NCI-H1436 treated with DMSO at 0.1 percent for 48 hours (cell line): ENCODE measurements at places on chromosomes 16 and 17.
A peak's percentile ranks its signal among the peaks of the same experiment; 100 is the strongest.

DNA sequence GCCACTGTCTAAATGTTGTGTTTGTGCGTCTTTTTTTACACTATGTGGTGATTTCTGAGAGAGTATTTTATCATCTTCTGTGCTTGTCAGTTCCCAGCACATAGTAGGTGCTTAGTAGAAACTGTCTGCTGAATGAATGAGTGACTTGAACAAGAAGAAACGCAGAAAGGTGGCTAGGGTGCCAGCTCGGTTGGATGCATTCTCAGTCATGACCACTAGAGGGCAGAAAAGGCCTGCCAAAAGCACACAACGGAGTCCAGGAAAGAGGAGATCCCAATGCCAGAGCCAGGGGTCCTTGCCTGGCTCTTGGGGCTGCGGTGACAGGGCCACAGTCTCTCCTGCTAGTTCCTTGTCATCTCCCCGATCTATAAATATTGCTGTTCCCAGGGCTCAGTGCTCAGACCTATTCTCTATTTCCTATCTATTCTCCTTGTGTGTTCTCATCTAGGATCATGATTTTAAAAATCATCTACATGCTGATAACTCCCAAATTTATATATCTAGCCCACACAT lies 57.3 kb upstream of the CCL1 start:
- no peak for DNase-seq

GRCh38 chr17:75666959-75667790 lies at the start of the genes RECQL5 and SAP30BP:
Gene RECQL5 (minus strand): TSS chr17:75667154. CDS start chr17:75666557, 597 bp downstream.
Gene SAP30BP (plus strand): TSS chr17:75667338. CDS start chr17:75667373, 35 bp downstream.
- peak; percentile 97 for DNase-seq

DNA sequence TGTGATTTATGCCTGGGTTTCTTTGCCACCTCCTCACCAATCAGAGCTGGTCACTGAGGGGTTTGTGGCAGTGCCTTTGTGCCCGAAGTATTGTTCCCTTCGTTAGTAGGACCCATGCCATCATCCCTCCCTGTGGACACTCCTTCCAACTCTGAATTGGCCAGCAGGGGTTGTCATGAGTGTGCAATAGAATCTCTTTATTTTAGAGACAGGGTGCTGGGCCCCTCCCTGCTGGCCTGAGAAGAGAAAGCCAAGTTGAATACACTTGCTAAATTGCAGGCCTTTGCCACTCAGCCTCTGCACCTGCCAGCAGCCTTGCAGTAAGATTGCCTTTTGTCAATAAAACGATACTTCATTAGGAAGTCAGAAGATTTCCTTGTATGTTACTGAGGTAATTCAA lies 40.7 kb upstream of the SLC12A3 start:
- DNase-seq: no peak

GRCh38 chr17:69870091-69870530 lies 204.9 kb upstream of the KCNJ16 start:
- no peak for DNase-seq

GRCh38 chr17:58329035-58329809 lies 627 bp upstream of the TSPOAP1 start:
- DNase-seq: no peak

DNA sequence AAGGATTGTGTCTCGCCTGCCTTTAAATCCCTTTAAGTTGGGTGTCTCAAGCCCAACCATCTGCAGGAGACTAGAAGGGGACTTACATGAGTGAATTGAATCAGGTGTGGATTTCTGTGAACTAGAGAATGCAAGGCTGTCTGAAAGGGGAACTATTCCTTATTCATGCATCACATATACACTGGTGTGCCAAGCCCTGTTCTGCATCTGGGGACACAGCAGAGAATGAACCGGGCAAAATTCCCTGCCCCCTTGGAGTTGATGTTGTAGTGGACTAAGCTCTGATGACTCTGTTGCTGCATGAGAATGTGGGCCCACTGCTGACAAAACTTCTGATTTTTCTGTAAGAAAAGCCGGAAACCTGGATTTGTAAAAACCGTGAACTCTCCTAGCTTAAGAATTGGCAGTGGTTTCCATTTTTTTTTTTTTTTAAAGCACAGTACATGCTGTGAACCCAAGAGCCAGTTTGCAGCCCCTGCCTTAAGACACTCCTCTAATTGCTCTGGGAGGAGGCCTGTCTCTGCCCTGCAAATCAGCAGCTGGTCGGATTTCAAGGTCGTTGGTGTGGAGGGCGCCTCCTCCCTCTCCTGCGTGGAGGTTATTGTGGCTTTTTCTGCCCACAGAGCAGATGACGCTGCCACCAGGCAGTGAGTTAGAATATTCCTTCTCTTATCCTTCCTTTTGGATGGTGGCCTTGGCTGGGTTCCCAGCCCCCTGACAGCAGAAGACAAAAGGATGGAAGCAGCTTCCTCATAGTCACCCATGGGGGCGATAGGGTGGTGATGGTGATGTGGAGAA lies 131.0 kb downstream of the PRKCB start:
- no peak for DNase-seq

DNA sequence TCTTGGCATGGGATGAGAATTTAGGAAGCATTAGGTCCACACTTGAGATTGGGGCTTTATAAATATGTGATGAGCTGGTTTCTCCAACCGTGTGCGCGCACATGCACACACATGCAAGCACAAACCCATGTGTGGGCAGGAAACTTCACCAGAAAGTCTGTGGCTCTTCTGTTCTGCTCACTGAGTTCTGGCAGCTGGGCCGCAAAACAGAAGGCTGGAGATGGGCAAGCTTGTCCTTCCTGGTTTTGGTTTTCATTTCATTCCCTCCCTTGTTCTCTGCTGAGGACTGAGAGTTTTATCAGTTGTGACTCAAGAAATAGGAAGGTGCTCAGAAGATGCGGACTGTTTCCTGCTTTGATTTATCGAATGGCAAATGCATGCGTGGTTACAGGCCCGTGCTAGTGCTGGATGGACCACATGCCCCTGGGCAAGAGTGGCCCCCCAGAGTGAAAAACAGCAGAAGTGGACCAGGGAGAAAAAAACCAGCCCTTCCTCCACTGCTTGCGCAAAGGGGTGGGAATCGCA lies 14.1 kb downstream of the MAP3K14 start:
- no peak for DNase-seq

DNA sequence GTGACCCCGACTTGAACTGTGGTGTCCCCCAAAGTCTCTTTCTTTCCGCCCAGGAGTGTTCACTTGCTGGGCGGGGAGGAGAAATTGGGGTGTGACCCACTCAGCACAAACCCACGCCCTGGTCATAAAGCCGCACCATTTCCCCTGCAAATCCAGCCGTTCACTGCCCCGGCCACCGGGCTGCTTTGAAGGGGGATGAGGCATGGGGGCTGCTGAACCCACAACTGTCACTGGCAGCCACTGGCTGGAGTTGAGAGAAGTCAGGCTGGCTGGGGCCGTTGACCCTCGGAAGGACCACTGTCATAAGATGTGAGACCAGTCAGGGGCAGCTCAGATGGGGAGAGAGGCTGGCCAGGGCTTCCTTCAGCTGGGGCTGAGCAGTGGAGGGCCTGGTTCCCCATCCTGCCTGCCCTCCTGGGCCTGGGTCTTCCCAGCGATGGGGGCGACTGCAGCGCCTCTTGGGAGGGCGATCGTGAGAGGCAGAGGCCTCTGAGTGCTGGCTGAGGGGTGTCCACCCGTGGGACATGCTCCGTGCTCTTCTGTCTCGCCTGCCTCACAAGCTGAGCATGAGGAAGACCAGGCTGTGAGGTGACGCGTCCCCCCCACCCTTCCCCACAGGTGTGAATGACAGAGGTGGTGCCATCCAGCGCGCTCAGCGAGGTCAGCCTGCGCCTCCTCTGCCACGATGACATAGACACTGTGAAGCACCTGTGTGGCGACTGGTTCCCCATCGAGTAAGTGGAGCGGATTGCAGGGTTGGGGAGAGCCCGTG lies 19.5 kb downstream of the C16orf90 start:
- DNase-seq: no peak

- no peak for DNase-seq
Measured at GRCh38 chr17:78172249-78173051, 4.1 kb downstream of the SYNGR2 start.

DNA sequence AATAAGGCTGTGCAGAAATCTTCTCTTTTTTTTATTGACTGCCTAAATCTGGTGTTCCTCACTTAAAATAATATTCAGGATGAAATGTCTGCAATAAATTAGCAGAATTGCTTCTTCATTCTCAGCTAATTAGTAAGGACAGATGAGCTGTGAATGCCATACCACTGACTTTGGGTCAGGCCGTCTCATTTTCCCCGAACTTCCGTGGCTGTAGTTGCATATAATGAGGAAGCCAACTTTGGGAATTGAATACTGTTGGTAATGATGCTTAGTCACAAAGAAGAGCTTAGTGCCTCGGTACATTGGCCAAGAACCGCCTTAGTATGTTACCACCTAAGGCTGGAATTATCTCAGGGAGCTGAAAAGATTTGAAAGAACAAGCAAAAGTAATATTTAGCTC lies 47.6 kb downstream of the NUP93 start:
- no peak for DNase-seq

DNA sequence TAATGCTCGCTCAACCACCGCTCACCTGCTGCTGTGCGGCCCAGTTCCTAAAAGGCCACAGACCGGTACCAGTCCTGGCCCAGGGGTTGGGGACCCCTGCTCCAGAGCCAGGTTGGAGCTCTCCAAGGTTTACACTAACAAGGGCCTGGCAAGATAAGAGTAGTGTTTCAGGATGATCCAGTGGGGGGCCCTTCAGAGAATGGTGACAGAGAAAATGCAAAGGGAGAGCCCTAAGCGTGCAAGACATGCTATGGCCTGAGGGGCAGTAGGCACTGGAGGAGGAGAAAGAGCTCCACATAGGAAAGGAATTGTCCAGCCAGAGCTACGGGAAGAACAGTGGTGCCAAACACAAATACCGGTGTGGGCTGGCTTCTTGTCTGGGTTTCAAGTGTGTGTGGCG lies 233.4 kb downstream of the STX8 start:
- no peak for DNase-seq

DNA sequence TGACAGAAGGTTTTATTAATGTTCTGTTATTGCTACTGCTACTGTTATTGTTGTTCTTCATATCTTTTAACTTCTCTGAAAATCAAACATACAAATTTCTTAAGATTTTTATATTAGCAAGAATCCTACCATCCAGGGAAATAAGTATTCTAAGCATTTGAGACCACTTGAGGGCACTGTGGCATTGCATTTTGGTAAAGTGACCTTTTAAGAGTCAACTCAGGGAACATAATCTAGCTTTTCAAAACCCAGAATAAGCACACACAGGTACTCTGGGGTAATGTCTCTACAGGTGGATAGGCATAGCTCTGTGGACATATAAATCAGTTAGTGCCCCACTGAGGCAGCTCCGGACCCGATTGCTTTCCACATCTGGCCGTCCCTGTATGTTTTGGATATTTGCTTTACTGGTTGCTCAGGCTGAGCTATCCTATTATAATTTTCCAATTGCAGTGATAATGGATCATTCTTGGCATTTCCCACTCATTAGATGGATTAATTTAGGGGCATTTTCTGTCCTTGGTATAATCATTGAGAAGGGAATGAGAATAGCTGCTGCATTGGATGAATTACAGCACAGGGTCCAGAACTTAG lies 1425.1 kb upstream of the CDH8 start:
- no peak for DNase-seq

DNA sequence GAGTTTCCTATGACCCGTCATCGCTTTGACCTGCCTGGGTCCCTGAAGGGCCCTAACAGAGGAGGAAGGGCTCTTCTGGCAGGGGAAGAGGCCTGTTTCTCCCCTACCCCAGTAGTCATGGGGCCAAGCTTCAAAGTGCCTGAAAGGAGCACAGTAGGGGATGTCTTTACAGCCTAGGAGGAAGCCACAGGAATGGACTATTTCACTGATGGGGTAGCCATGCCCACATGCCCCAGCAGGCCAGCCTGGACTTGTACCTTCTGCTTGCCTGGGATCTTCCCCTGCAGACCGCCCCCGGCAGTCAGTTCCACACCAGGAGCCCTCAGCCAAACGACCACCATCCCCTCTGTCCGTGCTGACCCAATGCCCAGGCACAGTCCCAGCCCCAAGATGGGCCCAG lies 41.8 kb upstream of the PEMT start:
- DNase-seq: no peak

- no peak for DNase-seq
Measured at GRCh38 chr17:56434610-56435009, 158.9 kb upstream of the NOG start.

DNA sequence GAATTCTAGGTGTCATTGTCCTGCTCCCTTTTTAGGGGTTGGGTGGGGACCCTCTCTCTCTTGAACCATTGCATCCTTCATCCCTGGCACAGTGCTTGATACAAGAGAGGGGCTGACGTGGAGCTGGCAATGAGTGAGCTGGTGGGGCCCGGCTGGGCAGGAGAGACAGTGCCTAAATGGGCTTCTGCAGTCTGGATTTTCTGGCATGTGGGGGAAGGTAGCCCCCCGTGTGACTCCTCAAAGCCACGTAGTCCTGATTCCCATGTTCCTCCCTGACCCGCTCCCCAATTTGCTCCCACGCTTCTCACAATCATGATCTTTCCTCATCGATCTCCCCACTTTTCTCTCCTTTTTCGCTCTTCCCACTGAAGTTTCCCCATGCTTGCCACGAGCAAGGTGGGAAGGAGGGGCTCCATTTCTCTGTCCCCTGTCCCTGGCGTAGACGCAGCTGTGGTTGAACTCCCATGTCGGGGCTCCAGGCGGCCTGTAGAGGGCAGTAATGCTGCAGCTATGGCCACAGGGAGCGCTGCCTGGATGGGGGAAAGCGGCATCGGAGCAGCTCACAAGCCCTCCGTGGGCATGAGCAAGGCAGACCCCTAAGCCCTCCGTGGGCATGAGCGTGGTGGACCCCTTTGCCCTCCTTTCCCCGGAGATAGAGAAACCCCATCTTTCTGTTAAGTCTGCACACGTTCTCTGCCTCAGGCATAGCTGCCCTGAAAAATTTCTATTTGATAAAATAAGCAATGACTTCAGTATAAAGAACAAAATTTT lies 47.5 kb downstream of the HAPSTR1 start:
- DNase-seq: no peak

GRCh38 chr16:75402159-75402820 lies 31.0 kb downstream of the CFDP1 start:
- DNase-seq: no peak

DNA sequence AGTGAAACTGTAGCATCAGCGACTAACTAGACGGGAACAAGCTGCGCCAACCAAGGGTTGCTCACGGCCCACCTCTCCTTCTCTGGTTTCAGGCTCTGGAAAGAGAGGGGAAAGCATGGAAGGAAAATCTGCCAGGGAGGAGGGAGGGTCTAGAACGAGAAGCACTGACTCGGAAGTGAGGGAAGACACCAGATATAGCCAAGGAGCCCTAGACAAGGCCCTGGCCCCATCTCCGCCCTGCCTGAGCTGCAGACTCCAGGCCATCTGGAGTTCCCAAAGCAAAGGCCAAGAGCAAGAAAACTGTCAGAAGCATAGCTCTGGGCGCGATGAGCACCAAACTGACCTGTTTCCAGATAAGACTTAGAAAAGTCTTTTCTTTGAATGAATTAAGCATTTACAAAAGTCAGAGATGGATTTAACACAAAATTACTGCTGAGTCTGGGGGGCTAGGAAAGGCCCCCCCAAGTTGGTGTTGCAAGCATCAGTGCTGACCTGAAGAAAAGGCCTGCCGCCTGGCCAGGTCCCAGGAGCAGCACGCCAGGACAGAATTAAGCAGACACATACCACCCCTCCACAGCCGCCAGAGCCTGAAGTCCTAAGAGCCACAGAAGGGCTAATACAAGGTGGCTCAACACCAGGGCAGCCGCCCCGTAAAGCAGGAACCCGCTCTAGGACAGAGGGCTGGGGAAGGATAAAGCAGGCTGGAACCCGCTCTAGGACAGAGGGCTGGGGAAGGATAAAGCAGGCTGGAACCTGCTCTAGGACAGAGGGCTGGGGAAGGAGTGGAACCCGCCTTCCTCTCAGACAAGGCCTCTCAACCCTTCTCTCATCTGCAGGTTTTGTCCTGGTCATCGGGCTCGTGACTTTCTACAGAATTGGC lies 20.7 kb downstream of the TMEM204 start:
- DNase-seq: no peak

- DNase-seq: no peak
Measured at GRCh38 chr17:81328978-81329926, 34.1 kb upstream of the SLC38A10 start.

GRCh38 chr16:4677390-4677789 lies 16.0 kb upstream of the NUDT16L1 start:
- no peak for DNase-seq
